CD4-positive, alpha-beta T cell treated with Interleukin-6 at 100 ng/mL for 8 hours (primary cell): ENCODE measurements at places on chromosomes 3 and 15.

- DNase-seq = no peak
Observed at GRCh38 chr3:150497956-150498355, 48.3 kb downstream of the SERP1 start.

- DNase-seq = no peak
Observed at GRCh38 chr3:42550250-42550649, 31.5 kb downstream of the SEC22C start.

GRCh38 chr15:83716605-83717004, 62.7 kb downstream of the ADAMTSL3 start:
- no peak for DNase-seq

DNA sequence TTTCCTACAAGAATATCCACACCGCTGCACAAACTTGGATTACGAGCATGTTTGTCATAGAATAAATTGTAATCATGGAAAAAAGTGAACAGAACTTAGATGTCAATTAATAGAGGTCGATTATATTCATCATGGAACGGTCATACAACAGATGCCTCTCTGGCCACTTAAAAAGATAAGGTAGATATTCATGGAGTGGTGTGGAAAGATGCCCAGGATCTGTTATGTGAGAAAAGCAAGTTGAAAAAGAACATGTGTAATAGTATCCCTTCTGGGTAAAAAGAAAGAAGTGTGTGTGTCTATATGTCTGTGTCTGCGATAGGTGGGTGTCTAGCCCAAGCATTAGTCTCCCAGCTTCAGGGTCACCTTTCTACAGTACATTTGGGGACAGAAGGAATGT, 113.3 kb downstream of the ANP32A start:
- DNase-seq = no peak

DNA sequence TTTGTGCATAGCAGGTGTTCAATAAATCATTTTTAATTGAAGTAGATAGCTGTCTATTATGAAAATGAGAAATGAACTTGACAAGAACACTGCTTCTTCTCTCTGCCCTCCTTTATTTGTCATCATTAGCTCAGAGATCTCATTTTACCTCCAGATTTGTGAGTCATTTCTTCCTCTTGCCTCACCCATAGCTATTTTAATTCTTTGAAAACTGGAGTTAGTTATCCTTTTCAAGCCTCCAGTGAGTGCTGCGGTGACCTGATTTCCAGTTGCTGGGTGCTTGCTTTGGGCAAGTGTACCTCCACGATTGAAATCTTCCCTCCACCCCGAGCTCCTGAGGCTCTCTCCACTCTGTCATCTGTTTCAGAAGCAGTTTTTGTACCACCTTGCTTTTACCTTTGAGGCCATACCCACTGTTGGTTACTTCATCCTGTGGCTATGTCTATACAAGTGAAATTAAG, 114.6 kb downstream of the NFKBIZ start:
- DNase-seq = no peak

DNA sequence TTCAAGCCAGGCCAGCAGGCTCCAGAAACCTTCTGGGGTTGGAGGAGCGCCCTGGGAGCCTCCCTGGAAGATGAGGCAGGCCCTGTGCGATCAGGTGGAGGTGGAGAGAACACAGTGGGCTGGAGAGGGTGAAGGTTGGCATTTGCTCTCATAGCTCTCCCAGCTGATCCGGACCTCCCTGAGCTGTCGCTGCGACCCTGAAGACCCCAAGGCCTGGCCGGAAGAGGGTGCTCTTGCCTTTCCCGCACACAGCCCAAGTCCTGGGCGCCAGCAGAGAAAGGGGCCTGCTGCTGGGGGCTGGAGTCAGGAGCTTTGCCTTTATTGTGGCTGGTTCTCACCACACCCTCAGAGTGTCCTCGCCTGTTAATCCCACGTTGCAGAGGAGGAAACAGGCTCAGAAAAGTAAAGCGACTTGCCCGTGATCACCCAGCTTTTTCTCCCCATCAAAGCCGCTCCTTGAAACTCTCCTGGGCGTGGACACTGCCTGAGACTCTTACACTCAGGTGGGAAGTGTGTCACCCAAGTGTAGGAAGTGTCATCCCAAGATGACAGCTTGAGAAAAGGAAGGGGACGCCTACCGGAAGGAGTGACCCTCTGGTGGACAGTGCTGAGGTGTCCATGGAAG, 8.6 kb upstream of the RPL29 start:
- DNase-seq = no peak

- DNase-seq = no peak
Observed at GRCh38 chr3:159948429-159949144, 40.0 kb upstream of the IL12A start.

DNA sequence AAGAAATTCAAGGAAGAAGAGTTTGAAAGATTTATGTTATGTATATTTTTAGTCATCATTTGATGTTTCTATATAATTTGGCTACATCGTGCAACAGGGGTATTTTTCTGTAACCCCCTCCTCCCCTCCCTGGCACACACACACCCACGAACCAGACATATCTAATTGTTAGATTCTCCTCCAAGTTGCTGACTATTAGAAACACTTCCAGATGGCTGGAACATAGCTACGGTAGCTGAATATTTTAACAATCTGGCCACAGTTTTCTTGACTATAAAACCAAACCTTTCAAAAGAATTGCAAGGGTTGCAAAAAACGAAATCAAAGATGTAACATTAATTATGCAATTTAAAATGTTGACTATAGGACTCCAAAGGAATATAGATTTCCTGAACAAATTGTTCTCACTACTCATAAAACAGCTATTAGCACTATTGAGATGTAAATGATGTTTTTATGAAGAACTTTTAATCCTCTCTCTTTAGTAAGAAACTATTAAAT, 154.4 kb downstream of the CHL1 start:
- no peak for DNase-seq

DNA sequence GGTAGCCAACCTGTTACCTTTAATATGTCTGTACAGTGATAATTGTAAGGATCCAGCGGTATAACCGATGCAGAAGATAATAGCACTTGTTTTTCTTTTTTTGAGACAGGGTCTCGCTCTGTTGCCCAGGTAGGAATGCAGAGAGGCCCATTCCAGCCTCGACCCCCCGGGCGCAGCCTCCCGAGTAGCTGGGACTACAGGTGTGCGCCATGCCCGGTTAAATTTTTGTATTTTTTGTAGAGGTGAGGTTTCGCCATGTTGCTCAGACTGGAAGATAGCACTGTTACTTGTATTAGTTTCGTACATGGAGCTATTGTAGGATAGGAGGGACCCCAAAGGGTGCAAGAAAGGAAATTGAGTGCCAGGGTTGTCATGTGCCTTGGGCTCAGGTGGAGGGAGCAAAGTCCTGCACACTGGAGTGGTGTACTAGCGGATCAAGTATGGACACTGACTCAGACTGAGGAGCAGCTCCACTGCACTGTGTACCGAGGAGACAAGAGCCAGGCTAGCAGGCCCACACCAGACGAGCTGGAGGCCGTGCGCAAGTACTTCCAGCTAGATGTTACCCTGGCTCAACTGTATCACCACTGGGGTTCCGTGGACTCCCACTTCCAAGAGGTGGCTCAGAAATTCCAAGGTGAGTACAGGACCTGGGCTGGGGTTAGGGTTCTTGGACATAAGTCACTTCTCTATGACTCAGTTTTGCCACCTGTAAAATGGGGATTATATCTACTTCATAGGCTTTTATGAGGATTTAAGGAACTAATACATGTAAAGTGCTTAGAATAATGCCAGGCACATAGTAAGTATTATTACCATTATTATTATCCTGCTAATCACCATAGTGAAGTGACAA, 1.0 kb downstream of the OGG1 start:
- DNase-seq = no peak

DNA sequence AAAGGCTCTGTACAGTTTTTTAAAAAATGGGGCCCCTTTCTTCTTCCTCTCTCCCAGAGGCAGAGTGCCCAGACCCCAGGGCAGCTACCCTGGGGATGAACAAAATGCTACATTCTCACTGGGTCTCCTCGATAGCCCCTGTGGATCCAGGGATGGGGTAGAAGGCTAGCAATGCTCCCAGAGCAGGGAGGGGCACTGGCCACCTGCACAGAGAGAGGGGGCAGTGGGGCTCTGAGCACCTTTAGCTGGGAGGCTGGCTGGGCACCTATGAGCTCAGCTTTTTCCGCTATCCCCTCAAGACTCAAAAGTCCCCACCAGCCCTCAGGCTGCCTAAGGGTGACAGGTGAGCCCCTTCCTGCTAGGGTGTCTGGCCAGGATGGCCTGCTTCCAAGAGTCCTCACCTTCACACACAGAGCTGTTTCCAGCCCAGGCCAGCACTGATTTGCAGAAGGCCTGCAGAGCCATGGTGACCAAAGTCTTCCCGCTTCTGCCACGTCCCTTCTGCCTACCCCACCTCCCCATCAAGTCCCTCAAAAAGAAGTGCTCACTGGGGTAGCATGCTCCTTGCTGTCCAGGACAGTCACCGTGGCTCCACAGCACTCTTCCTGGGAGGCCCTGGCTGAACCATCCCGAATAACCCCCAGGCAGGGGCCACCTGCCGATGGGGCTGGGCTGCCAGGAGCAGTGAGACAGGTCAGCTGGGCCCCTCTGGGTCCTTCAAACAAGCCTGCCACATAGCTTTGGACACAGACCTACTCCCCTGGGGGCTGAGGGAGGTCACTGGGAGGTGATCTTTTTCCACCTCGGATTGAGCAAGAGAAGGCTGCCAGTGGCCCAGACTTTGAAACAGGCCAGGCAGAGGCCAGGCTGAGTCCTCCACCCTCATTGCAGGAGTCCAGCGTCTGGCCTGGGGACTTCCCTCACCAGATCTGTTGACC, 20.4 kb downstream of the BMF start:
- no peak for DNase-seq

- no peak for DNase-seq
Observed at GRCh38 chr3:16906682-16907081, 21.9 kb downstream of the PLCL2 start.
